Fibroblast of skin of right biceps (primary cell): ENCODE measurements at places on chromosomes 5 and 9.
A peak's percentile ranks its signal among the peaks of the same experiment; 100 is the strongest.

GRCh38 chr5:37815913-37816312, 23.9 kb downstream of the GDNF start:
- DNase-seq = no peak

GRCh38 chr9:77648234-77649108, at the start of gene GNA14:
GNA14 (minus strand) TSS chr9:77648322; CDS start chr9:77647793, 529 bp downstream.
- DNase-seq = no peak

- peak; percentile 5 for DNase-seq
Observed at GRCh38 chr5:151141535-151141934, 16.0 kb downstream of the ANXA6 start.

- DNase-seq = peak; percentile 71
Observed at GRCh38 chr9:18358325-18358724, 115.6 kb upstream of the ADAMTSL1 start.

DNA sequence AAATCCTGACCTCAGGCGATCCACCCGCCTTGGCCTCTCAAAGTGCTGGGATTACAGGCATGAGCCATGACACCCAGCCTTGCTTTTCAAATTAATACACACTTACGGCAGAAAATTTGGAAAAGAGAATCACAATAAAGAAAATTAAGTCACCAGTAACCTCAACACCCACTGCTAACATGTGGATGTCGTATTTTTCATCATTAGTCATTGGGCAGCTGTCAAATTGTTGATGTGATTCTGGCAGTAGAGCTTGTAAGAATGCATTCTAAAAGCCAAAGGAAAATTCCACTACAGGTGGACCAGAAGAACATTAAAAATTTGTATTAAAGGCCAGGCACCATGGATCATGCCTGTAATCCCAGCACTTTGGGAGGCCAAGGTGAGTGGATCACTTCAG, 237.3 kb upstream of the TUT7 start:
- no peak for DNase-seq

- DNase-seq = no peak
Observed at GRCh38 chr5:67960939-67961338, 254.6 kb upstream of the PIK3R1 start.
